ENCODE measurements at places on chromosomes 13 and 19.

DNA sequence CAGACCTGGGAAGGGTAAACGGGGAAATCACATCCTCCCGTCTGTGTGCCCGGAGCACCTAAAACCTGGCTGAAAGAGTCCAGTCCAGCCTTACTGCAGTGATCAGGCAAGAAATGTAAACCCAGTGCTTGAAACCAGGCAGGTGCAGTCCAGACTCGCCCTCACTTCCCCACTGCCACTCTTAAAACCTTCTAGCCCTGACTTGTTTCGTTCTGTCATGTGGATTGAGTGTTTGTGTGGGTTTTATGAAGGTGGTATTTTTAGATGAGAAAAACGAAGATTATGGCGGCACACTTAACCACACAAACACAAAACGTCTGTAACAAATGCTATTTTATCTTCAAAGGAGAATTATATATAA is 839 bp upstream of the CKAP2 start:
- no peak for DNase-seq

DNA sequence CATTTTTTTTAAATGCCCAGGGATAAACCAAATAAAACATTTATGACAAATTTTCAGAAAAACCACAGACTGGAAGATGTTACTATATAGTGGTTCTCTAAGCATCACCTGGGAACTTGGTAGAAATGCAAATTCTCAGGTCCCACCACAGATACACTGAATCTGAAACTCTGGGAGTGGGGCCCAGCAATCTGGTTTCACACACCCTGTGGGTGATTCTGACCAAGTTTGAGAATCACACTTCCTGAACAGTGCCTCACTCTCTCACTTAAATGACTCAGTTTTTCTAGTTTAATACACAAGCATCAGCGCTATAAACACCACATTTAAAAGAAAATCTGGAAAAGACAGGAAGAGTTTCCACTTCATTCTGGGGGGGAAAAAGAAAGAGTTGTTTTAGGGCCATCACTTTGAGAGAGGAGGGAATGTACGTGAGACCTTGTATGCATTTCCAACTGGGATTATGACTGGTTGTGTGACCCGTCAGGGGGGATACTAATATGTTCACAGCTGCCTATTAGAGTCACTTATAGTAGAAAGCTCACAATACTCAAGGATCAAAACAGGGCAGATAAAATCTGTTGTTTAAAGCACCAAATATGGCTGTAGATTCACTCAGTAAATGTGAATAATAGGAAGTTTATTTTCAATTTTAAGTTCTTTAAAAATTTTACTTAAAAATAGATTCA is 567.7 kb downstream of the GPC6 start:
- no peak for DNase-seq

GRCh38 chr19:49455773-49456172 is 2.7 kb downstream of the ALDH16A1 start:
- no peak for DNase-seq

DNA sequence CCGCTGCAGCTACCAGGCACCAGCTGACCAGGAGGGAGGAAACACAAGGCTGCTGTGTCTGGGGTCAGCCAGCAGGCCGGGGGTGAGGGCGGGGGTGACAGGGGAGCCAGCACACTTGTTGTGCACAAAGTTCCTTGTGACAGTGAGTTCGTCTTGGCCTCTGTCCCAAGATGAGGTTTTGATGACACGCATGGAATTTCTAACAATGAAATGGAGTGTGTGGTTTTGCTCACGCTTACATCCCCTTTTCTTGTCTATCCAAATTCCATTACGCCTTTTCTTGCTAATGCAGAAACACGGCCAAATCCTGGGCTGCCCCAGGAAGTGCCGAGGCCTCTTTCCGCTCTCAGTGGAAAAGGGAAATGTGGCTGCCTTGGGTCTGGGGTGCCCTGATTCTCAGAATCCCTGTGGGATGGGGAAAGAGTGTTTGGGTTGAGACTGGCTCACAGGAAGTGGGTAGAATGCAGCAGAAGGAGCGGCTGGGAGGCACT is 73.8 kb downstream of the GADD45B start:
- no peak for DNase-seq

- peak; percentile 3 for DNase-seq
Measured at GRCh38 chr19:8194528-8195267, 14.5 kb upstream of the CERS4 start.

DNA sequence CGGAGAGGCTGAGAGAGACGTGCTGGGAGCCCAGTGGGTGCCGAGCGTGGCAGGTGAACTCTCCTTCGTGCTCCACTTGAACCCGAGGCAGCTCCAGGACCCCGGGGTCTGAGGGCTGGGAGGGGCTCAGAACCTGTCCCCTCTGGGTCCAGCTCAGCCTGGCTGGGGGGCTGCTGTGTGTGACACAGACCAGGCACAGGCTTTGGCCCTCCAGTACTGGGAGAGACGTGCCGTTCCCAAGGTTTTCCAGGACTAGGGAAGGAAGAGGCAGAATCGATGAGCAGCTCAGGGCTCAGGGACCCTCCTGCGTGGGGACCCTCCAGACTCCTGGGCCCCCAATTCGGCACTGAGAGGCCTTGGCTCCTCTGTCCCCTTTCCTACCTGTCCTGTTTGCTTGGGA is 2.3 kb downstream of the SIGLEC10 start:
- no peak for DNase-seq

DNA sequence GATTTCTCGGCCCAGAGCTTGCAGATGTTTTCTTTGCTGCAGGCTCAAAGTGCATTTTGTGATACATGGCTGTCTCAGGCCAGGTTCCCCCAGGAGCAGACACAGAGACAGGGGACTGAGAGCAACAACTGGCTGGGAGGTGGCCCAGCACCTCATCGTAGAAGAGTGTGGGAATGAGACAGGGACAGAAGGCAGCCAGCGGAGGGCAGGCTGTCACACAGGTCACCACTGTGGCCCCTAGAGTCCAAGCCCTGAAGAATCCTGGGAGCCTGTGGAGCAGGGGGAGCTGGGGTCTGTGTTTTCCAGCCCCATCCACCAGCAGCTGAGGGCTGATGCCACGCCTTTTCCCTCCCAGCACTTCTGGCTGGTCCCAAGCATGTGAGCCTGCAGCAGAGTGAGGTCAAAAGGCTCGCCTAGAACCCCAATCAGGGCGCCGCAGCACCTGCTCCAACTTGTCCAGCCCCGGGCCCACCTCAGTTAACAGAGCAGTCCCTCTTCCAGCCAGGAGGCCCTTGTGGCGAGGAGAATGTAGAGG is 723.8 kb downstream of the UQCRFS1 start:
- no peak for DNase-seq

GRCh38 chr19:10001899-10002298 is 8.4 kb downstream of the COL5A3 start:
- DNase-seq = no peak

DNA sequence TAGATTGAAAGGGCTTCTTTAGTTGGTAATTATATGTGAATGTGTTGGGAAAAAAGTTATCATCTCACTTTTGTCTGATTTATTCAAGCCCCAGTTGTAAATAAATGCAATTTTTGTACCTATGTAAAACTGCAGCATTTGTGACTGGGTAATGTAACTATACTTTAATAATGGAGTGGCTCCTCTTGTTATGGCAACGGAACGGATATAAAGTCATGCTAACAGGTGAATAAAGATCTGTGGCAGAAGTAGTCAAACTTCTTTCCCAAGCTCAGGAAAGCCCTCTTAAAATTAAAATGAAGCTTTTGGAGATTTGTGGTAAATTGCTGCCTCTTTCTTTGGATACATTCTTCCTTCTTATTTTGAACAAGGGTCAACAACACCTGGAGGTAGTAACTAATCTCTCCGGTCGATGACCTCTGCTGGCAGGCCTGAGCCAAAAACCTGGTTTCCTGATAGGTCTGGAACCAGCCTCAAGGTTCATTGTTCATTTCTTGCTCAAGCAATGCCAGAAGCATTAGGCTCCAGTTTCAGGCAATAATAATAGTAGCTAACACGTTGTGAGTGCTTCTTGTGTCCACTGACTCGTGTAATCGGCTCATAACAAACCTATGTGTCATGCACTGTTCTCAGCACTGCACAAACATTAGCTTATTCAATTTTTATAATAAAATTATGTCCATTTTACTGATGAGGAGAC is 313.4 kb upstream of the DACH1 start:
- no peak for DNase-seq

GRCh38 chr13:98478189-98479129 is 98.4 kb downstream of the STK24 start:
- no peak for DNase-seq

DNA sequence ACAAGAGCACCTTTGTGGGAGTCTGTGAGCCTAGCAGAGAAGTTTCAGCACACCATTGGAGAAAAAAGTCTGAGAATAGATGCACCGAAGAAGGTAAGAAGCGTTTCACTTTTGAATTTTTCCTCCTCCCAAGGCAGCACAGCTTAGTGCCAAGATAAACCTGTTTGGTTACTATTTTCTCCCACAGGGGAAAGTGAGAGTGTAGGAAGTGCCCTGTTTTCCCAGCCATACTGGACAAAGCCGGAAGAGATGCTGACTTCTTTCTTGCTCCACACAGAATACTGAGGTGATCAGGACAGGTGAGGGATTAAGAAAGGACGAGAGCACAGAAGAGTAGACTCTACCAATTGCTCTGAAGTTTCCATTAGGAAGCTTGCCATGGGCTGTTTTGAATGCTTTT is 1011.0 kb upstream of the MIR17HG start:
- DNase-seq = no peak

Measured in stimulated activated CD4-positive, alpha-beta T cell treated with anti-CD3 and anti-CD28 coated beads, TNF-alpha, amount 100 ng/mL, for 1 hour (primary cell).